ENCODE measurements at places on chromosomes 4 and X.

DNA sequence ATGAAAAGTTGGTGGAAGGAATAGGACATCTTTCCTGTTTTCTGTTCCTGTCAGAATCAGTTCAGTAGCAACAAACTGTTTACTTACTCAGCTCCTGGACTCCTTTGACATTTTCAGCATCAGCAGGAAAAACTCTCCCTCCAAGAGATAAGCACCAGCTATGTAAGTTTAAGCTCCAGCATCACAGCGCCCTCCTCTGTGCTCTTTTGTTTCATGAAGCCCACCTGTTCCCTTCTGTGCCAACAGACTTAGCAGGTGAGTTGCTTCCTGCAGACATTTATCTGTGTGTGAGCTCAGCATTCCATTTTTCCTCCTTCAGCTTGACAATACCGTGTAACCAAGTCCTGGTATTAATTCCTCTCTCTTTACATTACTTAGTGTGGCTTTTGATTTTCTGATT lies 644.1 kb upstream of the AGA start:
- no peak for DNase-seq

DNA sequence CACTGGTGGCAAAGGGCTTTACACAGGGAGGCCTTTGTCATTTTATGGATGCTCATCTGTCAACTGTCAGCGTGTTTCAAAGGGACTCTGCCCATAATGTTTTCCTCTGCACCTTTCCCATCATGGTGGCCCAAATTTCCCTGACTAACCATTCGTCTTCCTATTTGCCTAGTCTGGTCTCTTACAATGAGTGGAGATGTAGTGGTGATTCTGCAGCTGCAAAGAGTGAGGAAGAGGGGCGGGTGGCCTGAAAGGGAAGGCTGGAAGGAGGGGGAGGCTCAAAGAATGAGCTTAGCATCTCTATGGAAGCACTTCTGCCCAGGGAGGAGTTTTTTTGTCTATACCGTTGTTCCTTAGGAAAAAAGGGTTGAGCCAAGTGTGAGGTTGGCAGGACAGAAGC lies 447.5 kb downstream of the NKX6-1 start:
- DNase-seq, result no peak

- DNase-seq, result no peak
Observed at GRCh38 chr4:57194068-57194611, 84.0 kb upstream of the IGFBP7 start.

DNA sequence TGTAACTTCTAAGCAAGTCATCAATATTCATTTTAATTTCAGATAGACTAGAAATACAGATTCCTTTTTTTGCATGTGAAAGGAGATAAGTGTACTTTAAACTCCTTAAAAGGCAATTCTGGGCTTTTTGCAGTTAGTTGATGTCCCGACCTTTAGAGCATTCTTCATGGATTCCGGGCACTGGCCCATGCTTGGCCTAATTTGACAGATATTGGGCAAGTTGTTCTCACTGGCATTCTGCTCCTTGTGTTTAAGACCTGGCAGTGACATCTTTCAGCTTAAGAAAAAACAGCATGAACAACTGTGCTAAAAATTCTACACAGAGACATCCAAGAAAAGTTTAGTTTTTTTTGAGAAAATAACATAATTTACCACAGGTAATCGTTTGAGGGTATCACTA lies 1037.2 kb downstream of the PCDH18 start:
- no peak for DNase-seq

DNA sequence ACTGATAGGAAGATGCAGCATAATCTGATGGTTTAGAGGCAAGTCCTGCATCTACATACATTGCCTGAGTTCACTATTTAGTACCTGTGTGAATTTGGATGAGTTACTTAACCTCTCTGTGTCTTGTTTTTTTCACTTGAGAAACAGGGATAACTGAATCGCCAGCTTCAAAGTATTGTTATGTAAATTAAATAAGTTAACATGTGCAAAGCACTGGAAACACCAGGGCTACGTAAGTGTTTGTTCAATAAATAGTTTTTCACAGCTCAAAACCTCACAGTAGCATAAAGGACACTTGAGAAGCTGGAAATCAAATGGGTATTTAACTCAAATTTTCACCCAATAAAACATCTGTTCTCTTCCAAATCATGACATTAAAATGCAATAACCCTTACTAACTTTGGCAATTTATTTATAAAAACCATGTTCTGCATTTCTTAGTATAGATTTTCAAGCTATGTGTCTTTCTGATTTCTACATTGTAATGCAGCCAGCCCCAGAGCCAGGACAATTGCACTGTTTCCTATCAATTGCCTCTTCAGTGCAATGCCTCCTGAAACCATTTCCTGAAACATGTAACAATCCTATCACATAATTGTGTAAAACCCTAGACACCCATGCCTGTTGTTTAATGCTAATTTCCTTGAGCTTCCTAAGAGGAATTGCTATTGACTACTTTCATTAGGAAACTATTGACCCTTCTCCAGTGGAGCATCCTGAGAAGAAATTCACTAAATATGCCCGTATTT lies 177.1 kb downstream of the UNC5C start:
- DNase-seq, result no peak

DNA sequence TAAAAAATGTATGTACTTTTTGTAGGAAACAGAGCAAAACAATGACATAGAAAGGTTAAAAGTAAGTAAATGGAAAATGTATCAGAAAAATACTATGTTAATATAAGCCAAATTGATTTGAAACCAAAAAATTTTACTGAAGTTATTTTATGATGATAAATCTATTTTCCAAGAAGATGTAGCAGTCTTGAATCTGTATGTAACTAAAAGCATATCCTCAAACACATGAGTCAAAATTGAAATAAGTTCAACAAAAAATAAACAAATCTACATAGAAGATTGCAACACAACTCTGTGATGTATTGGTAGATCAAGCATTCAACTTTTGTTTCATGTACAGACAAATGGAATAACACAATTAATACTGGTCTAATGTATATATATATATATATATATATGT lies 450.0 kb downstream of the SPRY1 start:
- no peak for DNase-seq

DNA sequence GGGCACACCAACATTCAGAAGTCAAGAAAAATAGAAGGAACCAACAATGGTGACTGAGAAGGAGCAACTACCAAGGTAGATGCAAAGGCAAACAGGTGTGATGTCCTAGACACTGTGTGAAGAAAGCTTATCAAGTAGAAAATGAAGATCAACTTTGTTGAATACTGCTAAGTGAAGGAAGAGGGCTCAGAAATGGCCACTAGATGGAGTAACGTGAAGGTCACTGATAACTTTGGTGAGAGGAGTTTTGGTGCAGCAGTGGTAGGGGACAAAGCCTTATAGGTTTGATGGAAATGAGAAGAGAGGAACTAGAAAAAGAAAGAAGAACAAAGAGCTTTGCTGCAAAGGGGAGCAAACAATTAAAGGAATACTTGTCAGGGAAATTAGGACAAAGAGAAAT lies 23.5 kb downstream of the OTC start:
- peak; percentile 0 for DNase-seq

DNA sequence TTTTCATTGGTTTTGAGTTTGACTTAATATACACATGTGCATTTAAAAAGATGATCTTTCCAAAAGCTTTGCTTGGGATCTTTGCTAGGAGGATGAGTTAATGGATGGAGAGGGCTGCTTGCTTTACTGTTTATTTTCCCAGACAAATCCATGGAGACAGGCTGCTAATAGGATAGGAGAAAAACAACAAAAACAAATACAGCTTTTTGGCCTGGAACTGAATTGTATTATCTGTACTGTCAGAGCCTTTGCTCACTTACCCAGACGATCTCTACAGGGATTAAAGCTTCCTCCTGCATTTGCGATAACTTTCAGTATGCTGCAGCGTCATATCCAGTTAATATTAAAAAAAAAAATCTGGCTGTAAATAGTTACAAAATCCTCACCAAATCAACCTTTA lies 190.8 kb upstream of the NUDT6 start:
- no peak for DNase-seq

- no peak for DNase-seq
Observed at GRCh38 chr4:36427696-36428095, 146.3 kb downstream of the DTHD1 start.

GRCh38 chrX:133461231-133461630 lies 45.9 kb upstream of the GPC4 start:
- DNase-seq, result no peak

- DNase-seq, result peak; percentile 59
Observed at GRCh38 chr4:6771229-6771671, 11.3 kb upstream of the KIAA0232 start.

DNA sequence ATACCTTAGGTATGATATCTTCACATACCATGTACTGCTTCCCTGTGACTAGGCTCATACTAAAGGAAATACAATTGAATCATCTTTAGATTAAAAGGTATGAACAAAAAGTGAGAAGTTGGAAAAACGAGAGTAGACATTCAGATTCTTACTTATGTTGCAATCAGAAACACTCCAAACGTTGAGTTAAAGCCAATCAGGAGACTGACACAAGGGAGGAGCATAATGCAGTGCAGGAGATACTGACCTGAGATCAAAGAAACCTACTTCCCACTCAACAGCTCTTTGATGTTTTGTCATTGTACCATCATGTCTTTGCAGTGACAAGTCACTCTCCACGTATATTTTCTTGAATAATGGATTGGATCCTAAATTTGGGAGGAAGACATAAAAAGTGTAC lies 8.9 kb upstream of the PCDH18 start:
- DNase-seq, result no peak

GRCh38 chr4:167893531-167893930 lies 198.8 kb upstream of the ANXA10 start:
- no peak for DNase-seq

GRCh38 chrX:2592279-2592678 lies 91.5 kb upstream of the DHRSX start:
- DNase-seq, result no peak

DNA sequence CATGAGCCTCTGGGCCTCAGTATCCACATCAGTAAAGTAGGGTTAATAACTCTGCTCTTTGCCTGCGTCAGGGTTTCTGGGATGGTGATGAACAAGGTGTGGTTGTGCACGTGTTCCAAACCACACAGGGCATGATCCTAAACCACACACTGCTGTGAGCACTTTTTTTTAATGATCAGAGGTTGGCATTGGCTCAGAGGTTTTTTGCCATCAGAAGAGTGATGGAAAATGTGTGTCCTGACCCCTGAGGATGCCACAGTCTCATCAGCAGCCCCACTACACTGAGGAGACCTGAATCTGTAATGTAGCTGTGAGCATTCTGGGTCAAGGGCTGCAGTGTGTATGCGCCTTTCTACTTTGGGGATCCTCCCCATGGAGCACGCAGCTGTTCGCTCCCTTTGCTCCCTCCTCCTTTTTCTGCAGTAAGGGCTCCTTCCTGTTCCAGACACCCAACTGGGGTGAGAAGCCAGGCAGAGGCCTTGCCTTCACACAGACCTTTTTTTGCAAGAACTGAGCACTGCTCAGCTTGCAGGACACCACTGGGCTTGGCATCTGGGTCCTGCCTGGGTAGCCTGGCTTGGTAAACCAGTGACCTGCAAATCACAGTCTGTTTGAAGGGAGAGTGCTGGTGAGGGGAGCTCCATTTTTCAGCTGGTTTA lies 87.5 kb downstream of the MAMLD1 start:
- peak; percentile 2 for DNase-seq

DNA sequence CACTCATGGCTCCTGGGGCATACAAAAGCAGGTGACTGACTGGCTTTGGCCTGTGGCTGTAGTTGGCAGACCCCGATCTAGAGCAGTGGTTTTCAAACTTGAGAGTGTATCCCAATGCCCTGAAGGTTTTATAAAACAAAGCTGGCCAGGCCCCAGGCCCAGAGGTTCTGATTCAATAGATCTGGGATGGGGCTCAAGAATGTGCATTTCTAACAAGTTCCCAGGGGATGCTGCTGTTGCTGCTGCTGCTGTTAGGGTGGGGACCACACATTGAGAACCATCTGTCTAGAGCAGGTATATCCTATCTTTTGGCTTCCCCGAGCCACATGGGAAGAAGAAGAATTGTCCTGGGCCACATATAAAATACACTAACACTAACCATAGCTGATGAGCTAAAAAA lies 7.3 kb downstream of the AIFM1 start:
- DNase-seq, result no peak

DNA sequence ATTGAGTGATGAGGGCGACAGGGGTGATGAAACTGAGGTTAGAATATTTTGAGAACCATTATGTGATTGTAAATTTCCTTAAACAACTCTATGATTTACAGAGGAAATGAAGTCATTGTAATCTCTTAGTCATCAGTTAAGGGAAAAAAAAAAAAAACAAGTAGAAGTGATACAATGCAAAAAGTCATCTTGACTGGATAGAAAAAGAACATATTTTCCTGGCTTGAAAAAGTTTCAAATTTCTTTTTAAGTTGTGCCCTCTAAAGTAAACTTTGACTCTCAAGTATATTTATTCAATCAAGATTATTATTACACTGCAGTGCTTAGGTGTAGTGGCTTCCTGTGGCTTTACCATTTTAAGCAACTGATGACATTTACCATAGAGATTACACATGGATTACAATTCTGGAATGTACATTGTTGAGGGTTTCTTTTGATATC lies 40.6 kb downstream of the GABRB1 start:
- peak; percentile 82 for DNase-seq

- peak; percentile 82 for DNase-seq
Observed at GRCh38 chr4:74768857-74769525, 25.3 kb downstream of the BTC start.

DNA sequence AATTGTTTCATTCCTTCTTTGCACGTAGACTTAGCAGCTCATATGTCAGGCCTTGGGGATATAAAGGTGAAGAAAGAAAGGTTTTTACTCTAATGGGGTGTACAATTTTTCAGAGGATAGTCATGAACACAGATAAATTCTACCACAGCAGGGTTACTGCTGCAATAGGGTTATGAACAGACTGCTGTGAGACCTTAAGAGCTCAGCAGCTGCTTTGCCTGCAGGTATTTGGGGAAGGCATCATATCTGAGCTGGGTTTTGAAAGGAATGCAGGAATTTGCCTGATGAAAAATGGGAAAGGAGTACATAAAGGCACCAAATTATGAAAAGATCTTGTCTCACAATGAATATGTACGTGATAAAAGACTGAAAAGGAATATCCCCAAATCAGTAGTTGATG lies 128.9 kb downstream of the CEP135 start:
- no peak for DNase-seq

GRCh38 chrX:63738696-63739095 lies 46.3 kb downstream of the ARHGEF9 start:
- no peak for DNase-seq

- peak; percentile 38 for DNase-seq
Observed at GRCh38 chr4:164731827-164732474, 22.0 kb upstream of the SMIM31 start.

GRCh38 chrX:120350450-120351138 lies 11.3 kb upstream of the ATP1B4 start:
- DNase-seq, result no peak
